Neural crest cell (in vitro differentiated cells): ENCODE measurements at places on chromosomes 16 and 17.

GRCh38 chr16:75343286-75343685 is 90.0 kb downstream of the CFDP1 start:
- DNase-seq: no peak
- no peak overlapping the region for H3K4me3 ChIP-seq
- no peaks in the 10 kb centered on the region for H3K27me3 ChIP-seq
- H3K27ac ChIP-seq: peak overlapping the region; percentile 8

DNA sequence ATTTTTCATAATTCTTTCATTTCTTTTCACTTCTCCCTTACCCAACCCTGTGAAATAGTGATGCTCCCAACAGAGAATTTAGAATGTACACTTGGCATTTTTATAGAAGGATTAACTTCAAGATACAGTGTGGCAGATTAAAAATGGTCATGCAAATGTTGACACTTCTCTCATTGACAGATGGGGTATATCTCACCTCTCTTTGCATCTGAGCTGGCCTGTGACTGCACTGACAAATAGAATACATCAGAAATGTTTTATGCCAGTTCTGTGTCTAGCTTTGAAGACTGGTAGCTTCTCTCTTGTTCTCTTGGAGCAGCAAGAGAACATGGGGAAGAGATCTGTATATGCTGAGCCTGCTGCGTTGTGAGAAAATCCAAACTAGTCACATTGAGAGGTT is 949.6 kb downstream of the CDH11 start:
- DNase-seq: no peak
- no peak overlapping the region for H3K4me3 ChIP-seq
- H3K27ac ChIP-seq: no peak overlapping the region

DNA sequence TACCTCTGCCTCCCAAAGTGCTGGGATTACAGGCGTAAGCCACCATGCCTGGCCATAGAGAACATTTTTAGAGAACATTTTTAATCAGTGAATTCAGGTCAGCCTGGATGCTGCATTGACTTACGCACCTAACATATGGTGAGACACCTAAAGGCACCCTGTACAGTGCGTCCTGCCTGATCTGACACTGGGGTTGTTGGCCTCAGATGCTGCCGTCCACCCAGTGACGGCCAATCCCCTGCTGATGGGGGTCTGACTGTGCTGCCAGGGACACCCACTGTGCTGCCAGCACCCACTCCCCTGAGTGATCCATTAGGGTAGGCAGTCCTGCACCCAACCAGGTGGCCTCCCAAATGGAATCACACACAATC is 38.5 kb downstream of the WNT3 start:
- no peaks in the 10 kb centered on the region for H3K36me3 ChIP-seq
- H3K4me1 ChIP-seq: peaks cover 14% of the 10 kb centered on the region
- DNase-seq: no peak
- no peaks in the 10 kb centered on the region for H3K27me3 ChIP-seq
- H3K4me3 ChIP-seq: no peak overlapping the region

GRCh38 chr17:34726536-34727384 is 147.4 kb downstream of the TMEM132E start:
- no peak for DNase-seq
- H3K36me3 ChIP-seq: no peaks in the 10 kb centered on the region
- H3K4me1 ChIP-seq: peaks cover 9% of the 10 kb centered on the region
- no peak overlapping the region for H3K27ac ChIP-seq

GRCh38 chr16:1216296-1216619 is 8.8 kb downstream of the TPSG1 start:
- no peaks in the 10 kb centered on the region for H3K27me3 ChIP-seq
- no peak overlapping the region for H3K27ac ChIP-seq
- no peak overlapping the region for H3K4me3 ChIP-seq
- no peak for DNase-seq
- H3K4me1 ChIP-seq: no peaks in the 10 kb centered on the region

DNA sequence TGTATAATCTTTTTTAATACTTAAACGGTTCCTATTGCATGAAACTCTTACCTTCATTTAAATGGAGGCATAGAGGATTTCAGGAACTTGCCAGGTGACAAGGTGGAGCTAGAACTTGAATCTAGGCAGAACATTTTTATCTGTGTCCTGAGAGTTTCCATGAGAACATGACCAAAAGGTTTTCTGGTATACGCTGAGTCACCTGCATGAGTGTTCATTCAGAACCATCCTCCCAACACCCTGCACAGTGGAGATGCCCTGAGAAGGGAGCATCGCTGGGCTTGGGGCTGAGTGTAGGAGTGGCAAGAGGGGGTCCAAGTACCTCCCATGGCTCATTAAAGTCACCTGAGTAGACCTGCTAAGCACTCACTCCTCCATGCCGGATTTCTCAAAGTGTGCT is 169.7 kb upstream of the CACNG5 start:
- H3K27me3 ChIP-seq: no peaks in the 10 kb centered on the region
- H3K27ac ChIP-seq: no peak overlapping the region
- DNase-seq: no peak
- H3K4me3 ChIP-seq: no peak overlapping the region
- peaks cover 10% of the 10 kb centered on the region for H3K36me3 ChIP-seq
- peaks cover 10% of the 10 kb centered on the region for H3K4me1 ChIP-seq

- peaks cover 7% of the 10 kb centered on the region for H3K36me3 ChIP-seq
- no peaks in the 10 kb centered on the region for H3K27me3 ChIP-seq
- H3K4me3 ChIP-seq: no peak overlapping the region
- DNase-seq: no peak
- H3K4me1 ChIP-seq: peaks cover 4% of the 10 kb centered on the region
Measured at GRCh38 chr16:56488035-56488434, 31.8 kb downstream of the BBS2 start.

GRCh38 chr17:48002266-48002915 is 31.5 kb downstream of the CDK5RAP3 start:
- peaks cover 3% of the 10 kb centered on the region for H3K27me3 ChIP-seq
- H3K27ac ChIP-seq: peak overlapping the region; percentile 98
- H3K36me3 ChIP-seq: peaks cover 3% of the 10 kb centered on the region
- no peak for DNase-seq

GRCh38 chr17:29848737-29849136 is 81.3 kb downstream of the SSH2 start:
- peaks cover 33% of the 10 kb centered on the region for H3K4me1 ChIP-seq
- peaks cover 3% of the 10 kb centered on the region for H3K36me3 ChIP-seq
